Mesenteric fat pad (tissue), 1 donor: ENCODE measurements at places on chromosomes 7 and 10. TPM values are rescaled to one million over a fixed set of nuclear protein-coding genes. Genes with fewer than 3 reads are reported as not detected.
A peak's percentile ranks its signal among the peaks of the same experiment; 100 is the strongest.

Gene TMEM196
- 2.5 TPM for total RNA-seq

Gene NODAL
- not detected for total RNA-seq

Gene DTX2
- 35.0 TPM for total RNA-seq

Gene GHRHR
- total RNA-seq: not detected

Gene ETV1
- total RNA-seq: 5.7 TPM

- no peak for DNase-seq
Observed at GRCh38 chr7:90896458-90896857, 300.3 kb downstream of the CDK14 start.

DNA sequence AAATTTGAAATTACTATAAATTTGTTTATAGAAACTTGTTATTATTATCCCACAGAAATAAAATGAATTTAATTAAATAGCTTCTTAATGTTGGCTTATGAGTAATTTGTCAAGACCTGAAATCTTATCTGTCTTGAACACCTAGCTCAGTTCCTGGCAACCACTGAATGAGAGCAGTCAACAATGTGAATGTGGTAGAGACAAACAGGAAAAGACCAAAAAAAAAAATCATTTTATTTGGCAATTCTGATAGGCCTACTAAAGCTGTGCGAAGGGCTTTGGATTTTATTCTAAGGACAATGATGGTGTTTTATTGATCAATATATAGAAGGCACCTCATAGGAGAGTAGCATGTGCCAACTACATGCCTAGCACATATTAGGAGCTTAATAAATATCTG is 127.8 kb upstream of the RSU1 start:
- DNase-seq: no peak

DNA sequence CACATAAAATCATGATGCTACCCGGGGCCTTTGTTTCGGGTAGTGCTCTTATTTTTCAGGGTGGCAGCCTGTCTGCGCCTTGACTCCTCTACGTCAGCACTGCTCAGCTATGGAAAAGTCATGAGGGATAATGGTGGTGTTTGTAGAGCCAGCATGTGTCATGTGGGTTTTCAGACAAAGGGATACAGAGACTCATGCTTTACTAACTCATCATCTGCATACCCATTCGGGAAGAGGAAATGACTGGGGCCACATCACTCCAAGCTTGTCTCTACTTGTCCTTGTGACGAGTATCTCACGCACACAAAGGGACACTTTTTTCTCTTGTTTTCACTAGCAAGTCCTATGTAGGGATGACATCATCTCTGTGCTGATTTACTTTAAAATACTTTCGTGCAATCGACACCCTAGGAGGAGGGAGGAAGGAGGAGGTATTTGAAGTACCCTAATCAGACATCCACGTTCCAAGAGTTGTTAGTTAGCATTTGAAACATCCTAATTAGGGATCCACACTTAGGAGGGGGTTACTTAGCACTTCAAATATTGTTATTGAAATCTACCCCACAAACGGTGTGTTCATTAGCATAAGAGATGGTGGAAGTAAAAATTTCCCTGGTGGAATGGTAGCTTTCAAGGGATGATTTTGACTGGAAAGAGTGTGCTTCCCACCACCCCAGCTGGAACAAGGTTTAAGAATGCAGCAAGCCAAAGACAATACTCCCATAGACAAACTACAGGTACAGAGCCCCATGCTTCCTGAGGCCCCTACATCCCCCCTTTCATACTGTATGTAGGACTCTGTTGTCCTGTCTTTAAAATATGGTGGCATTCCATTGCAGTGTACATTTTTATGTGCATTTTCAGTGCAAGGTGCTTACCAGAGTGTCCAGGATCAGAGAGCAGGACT is 52.0 kb downstream of the THNSL1 start:
- DNase-seq: no peak

DNA sequence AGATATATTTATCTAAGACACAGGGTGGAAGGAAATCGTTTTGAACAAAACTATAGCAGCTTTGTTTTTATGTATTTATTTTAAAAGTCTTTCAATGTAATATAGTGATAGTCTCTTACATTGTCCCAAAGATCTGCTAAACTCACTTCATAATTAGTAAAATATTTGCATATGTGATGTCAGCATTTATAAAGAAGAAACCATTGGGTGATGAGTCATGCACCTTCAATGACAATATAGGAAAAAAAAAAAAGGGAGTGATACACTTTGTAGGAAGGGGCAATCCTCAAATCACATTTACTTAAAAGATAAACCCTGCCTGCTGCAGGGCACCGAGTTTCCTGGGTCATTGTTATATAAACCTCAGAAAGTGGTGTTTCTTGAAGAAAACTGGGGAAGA is 112.4 kb upstream of the SEMA3C start:
- DNase-seq: no peak

DNA sequence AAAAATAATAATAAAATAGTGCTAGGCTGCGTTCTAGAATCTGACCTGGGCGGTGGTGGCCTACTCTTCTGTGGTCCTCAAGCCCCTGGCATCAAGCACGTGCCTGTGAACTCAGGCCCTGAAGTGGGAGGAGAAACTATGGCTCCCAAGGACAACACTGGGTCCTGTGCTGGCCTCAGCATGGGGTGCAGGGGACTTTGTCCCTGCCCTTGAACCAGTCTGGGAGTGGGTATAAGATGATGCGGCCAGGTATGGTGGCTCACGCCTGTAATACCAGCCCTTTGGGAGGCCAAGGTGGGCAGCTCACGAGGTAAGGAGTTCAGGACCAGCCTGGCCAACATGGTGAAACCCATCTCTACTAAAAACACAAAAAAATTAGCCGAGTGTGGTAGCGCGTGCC is 5.5 kb downstream of the ZP3 start:
- peak; percentile 64 for DNase-seq

DNA sequence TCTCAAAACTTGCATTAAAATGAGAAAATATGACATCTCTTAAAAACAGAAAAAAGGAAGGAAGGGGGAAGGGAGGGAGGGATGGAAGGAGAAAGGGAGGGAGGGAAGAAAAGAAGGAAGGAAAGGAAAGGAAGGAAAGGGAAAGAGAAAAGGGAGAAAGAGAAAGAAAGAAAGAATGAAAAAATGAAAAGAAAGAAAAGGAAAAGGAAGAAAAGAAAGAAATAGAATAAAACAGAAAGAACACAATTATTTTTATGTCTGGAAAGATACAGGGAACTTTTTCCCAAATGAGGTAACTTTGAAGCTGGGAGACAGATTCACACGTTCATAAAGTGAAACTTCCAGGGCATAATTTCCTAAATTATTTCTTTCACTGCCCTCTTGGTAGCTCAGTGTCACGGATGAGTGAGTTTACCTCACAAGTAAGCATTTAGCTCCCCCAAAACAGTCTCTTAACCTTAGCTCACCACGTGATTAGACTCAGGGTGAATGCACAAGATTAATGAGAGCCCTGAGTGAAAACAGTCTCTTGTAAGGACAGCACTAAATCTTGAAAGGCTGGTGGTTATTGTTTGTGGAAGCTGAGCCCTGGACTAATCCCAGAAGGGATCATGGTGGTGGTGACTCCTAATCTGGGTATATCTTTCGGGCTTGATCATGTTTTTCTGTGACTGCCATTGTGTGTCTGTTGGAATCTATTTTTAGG is 74.1 kb upstream of the HDAC9 start:
- no peak for DNase-seq
